ENCODE measurements at places on chromosomes 7 and 10. TPM values are rescaled to one million over a fixed set of nuclear protein-coding genes. Genes with fewer than 3 reads are reported as not detected.

- DNase-seq, result no peak
Observed at GRCh38 chr10:28971764-28972163, 294.4 kb downstream of the BAMBI start.

DNA sequence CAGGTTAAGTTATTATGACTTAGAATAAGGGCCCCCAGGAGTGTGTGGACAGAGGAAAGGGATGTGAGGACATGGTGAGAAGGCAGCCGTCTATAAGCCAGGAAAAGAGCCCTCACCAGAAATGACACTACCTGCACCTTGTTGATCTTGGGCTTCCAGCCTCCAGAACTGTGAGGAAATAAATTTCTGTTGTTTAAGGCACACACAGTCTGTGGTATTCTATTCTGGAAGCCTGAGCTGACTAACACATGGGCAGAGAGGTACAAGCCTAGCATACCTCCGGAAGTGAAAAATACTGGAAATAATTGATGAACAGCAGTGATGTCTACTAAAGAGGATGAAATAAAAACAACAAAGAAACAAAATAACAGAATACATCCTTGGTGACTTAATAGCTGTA, 46.1 kb upstream of the GRB10 start:
- no peak for DNase-seq

GRCh38 chr7:78490524-78490923, 692.0 kb downstream of the PHTF2 start:
- DNase-seq, result no peak

DNA sequence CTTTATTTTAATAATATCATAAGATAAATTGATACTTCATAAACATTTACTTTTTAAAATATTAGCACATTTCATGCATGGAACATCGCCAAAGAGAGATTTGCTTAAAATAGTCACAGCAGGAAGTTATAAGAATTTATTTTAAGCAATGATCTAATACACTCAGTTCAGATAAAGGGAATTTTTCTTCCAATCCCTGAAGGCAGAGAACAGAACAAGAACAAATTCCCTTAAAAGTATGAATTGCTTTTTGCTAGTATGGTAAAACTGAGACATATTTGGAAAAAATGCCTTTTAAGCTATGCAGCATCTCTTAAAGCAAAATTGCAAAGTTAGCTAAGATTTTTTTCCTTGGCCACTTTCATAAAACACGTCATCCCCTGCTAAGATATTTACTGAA, 91.0 kb downstream of the SEMA3D start:
- no peak for DNase-seq

DNA sequence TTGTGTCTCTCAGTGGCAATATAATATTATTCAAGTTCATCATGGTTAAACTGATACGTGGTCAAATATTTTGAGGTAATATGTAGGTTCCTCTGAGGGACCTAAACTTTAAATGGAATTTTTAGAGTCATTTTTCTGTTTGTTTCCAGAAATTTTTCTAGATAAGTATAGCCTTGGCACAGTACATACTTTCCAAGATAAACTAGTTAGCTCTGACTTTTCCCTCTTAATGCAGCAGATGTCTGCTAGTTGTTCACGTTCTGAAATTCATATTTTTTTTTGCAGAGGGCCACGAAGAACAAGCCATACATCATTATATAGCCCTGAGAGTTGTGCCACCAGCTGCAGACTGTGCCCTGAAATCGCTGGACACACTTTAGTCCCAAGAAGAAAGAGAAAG, 61.6 kb downstream of the A1CF start:
- DNase-seq, result no peak

- DNase-seq, result no peak
Observed at GRCh38 chr7:47145186-47145725, 436.7 kb downstream of the TNS3 start.

DNA sequence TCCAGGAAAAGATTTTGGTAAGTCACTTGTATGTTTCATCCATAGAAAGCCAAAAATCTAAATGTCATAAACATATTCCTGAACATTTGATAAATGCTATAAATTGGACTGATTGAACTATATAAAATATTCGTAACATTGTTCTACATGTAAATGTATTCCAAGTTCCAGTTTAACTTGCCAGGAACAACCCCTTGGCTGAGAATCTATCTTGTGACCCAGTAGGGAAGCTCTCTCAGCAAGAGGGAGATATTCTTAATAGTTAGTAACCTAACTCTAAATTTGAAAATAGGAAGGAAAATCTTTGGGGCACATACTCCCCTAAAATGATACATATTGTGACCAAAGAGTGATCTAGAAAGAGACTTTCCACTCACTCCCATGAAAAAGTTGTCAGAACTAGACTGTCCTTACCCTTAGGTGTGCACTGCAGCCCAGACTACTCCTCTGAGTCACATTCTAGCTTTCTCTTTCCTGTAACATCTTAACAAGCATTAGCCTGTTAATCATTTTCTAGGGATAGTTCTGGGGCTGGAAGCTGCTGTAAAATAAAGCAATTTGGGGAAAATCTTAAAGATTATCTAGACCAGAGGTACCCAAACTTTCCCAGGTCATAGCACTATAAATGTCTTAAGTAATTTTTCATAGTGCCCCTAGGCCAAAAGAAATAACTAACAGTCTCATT, 73.7 kb upstream of the SKAP2 start:
- DNase-seq, result no peak

DNA2 gene
- 23.9 TPM for total RNA-seq

Measured in SJSA1 (cell line).